ENCODE measurements at places on chromosomes 5 and 9.

GRCh38 chr5:36436306-36436705, 134.6 kb upstream of the RANBP3L start:
- DNase-seq = no peak

GRCh38 chr5:170632985-170633234, 129.1 kb downstream of the KCNIP1 start:
- peak; percentile 15 for DNase-seq

DNA sequence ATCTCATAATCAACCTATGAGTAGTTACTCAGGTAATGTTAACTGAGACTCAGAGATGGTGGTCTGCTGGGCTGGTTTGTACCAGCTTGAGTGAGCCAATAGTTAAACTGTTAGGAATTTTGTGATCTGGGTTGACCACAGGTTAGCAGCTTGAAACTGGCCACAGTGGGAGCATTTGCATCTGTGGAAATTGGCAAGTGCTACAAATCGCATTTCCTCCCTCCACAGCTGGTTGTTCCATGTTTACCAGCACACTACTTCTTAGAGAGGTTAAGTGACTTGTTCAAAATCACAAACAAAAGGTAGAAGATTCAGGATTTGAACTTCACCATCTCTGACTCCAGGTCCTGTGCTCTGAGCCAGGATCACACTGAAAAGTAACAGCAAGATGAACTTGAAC, 446.9 kb upstream of the CLINT1 start:
- no peak for DNase-seq

GRCh38 chr9:7150153-7150890, 392.5 kb downstream of the KDM4C start:
- DNase-seq = no peak

DNA sequence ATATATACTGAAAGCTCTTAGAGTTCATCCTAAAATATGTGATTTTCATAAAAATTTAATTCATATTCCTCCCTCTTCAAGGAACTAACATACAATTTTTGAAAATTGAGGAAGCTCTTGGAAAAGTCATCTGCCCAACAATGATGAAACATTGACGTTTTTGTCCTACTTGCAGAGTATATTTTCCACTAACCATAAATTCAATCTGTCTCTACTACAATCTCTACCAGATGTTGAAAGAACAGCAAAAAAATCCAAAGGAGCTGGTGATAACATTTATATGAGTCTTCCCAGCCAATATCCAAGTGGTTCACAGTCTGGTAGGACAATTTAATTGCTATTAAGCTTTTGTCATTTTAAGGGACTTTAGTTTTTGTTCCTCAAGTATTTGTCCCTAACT, 81.1 kb upstream of the NR3C1 start:
- no peak for DNase-seq

DNA sequence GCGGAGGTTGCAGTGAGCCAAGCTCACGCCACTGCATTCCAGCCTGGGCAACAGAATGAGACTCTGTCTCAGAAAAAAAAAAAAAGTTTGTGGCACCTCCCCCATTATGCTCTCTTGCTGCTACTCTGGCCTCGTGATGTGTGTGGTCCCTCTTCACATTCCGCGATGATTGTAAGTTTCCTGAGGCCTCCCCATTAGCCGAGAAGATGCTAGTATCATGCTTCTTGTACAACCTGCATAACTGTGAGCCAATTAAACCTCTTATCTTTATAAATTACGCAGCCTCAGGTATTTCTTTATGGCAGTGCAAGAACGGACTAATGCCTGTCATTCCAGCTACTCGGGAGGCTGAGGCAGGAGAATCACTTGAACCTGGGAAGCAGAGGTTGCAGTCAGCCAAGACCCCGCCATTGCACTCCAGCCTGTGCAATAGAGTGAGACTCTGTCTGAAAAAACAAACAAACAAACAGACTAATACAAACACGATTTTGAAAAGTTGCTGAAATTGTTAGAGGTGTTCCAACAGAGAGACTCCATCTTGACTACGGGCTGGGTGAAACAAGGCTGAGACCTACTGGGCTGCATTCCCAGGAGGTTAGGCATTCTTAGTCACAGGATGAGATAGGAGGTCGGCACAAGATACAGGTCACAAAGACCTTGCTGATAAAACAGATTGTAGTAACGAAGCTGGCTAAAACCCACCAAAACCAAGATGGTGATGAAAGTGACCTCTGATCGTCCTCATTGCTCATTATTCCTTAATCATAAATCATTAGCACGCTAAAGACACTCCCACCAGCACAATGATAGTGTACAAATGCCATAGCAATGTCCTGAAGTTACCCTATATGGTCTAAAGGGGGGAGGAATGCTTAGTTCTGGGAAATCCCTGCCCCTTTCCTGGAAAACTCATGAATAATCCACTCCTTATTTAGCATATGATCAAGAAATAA, 8.3 kb upstream of the AFF4 start:
- DNase-seq = no peak

- no peak for DNase-seq
Measured at GRCh38 chr5:115180165-115180709, 10.5 kb upstream of the TRIM36 start.

DNA sequence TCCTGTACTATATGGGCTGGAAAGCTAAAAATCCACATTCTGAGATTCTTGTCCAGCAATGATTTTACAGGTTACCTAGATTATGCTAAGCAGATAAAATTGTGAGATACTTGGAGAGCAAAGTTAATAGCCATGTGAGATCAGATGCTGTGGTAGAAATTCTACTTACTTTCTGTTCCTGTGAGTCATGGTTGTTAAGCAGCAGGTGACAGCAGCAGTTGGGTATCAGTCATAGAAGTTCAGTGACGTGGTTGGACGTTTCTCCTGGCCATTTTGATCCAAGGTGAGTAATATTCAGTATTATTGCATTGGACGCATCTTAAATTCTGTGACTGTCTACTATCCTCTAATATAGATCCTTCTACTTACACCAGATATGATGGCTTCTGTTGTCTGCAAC, 524.5 kb downstream of the TMEM38B start:
- DNase-seq = no peak

GRCh38 chr9:96008502-96009222, 133.2 kb downstream of the ERCC6L2 start:
- no peak for DNase-seq

DNA sequence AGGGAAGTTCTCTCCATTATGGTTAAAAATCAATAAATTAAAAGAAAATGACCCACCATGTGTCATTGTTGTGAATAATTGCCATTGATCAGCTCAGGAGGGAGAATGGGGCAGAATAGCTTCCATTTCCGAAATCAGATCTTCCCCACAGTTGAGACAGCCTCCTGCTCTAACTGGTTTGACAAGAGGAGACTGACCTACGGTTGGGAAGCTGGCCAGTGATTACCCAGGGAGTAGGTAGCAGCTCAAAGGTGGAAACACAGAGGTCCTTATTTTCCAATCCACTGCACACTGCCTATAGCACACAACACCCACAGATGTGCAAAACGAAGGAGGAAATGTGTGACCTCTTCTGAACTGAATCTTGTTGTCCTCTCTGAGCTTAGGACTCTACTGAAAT, 69.0 kb upstream of the DAPK1 start:
- no peak for DNase-seq

DNA sequence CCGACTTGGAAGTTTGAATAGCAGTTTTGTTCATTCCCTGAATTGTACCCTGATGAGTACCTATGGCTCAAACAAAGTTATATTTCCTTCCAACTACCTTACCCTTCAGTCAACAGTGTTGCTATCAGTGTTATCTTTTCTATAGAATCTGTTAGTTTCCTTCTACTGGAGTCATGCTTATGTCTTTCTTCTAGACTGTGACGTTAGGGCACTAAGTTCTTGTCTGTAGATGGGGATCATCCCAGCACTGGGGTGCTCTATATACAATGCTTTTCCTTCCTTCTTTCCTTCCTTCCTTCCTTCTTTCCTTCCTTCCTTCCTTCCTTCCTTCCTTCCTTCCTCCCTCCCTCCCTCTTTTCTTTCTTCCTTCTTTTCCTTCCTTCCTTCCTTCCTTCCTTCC, 973.0 kb downstream of the CDH12 start:
- no peak for DNase-seq

GRCh38 chr5:83494666-83495065, 23.1 kb downstream of the VCAN start:
- no peak for DNase-seq

DNA sequence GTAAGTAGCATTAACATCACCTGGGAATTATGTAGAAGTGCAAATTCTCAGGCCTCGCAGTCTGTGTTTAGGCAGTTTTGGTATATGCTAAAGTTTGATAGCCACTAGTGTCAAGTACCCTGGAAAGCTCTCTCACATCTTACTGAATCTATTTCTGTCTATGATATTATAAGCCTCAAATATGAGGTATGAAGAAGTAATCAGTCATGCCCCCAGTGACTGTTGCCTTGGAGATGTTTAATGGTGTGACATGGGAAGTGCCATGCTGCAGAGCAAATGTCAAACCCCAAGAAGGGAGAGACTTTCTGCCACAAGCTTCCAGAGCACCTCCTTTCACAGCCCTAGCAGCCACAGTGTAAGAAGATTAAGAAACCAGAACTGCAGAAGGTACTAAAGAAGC, 9.8 kb upstream of the PDE8B start:
- DNase-seq = no peak

GRCh38 chr5:35898952-35899660, 39.3 kb downstream of the CAPSL start:
- no peak for DNase-seq

- DNase-seq = no peak
Measured at GRCh38 chr5:2685651-2686272, 65.7 kb downstream of the IRX2 start.

DNA sequence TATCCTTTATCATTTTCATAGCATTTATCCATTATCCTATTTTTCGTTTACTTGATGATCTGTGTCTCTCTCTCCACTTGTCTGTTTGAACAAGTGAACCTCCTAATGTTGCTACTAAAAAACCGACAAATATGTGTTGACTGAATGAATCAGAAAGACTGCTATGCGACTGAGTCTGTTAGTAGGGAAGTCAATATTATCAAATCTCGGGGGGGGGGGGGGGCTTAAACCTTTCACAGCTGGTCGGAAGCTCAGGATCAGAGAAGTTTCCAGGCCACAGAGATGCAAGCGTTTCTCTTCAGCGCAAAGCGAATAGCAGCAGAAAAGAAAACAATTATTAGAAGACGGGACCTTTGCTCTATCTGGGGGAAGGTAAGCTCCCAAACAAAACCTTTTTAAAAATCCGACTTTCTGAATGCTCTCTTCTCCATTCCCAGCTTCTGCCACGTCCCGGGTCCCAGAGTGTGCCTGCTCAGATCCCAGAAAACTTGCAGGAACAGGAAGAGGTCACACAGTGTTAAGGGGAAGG, 412 bp downstream of the RIOK2 start:
- no peak for DNase-seq

GRCh38 chr5:97542469-97542868, 359.4 kb upstream of the RIOK2 start:
- no peak for DNase-seq

- no peak for DNase-seq
Measured at GRCh38 chr9:96236854-96237550, 65.0 kb downstream of the HSD17B3 start.

DNA sequence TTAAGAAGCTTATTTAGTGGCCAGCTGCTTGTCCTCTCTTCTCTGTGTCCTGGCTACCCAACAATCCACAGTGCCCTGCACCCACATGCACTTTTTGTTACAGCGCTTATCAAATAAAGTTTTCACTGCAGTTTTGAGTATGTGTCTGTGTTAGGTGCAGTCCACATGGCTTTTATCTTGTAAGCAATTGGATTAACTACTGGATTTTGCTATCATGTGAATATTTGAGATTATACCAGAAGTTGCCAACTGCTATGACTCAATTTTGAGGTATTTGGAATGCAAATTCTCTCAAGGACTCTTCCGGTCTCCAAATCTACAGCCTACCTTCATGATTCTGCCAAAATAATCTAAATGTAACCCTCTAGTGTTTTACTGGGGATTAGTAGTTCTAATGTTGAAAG, 690.2 kb downstream of the NR2F1-AS1 start:
- no peak for DNase-seq

DNA sequence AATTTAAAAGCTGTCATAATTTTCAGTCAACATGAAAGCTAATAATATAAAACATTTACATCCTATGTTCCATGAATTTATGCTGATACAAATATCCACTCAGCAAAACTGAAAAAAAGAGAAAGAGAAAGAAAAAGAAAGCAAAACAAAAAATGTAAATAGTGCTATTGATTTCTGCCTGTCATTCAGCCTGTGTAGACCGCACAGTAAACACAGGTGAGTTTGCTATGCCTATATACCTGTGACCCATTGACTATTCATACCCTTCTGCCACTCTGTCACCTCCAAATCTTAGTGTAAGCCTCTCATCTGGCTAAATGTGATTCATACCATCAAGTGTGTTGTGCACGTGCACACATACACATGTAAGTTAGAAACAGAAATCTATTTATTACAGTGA, 359.0 kb upstream of the RORB start:
- no peak for DNase-seq

DNA sequence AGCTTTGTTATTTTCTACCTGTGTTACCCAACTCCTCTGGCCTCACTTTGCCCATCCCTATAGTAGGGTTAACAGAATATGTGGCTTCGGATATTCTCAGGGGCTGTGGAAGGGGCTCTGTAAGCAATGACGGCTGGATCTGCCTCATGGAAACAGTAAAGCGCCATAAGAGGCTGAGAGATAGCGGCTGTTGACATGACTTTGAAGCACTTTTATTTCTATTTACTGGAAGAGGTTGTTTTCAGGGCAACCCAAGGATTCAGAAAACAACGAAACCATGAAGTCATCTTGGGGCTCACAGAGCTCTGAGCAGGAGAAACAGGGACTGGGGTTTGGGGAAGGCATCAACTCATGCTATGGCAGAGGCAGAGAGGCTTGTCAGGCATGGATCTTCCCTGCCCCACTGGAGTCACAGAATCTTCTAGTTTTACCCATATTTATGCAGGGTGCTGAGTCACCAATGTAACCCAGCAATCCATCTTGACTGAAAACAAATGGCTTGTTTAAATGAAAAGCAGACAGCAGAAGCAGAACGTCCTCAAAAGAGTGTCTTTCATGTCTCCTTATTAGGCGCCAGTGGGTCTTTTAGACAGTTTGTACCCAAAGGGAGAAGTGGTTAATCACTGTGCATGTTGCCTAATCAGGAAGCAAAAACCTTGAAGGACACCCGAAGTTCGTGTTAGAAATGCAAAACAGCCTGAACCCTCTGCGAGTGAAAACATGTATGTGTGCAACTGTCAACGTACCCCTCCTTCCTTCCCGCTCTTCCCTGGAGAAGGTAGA, 113.0 kb downstream of the COL23A1 start:
- no peak for DNase-seq

GRCh38 chr5:82777106-82777505, 300.1 kb downstream of the TMEM167A start:
- no peak for DNase-seq

- no peak for DNase-seq
Measured at GRCh38 chr9:14842269-14842668, 68.0 kb downstream of the FREM1 start.
